ENCODE measurements at places on chromosomes 7 and 10.

GRCh38 chr7:124635416-124635815, 130.2 kb downstream of the GPR37 start:
- DNase-seq: no peak

DNA sequence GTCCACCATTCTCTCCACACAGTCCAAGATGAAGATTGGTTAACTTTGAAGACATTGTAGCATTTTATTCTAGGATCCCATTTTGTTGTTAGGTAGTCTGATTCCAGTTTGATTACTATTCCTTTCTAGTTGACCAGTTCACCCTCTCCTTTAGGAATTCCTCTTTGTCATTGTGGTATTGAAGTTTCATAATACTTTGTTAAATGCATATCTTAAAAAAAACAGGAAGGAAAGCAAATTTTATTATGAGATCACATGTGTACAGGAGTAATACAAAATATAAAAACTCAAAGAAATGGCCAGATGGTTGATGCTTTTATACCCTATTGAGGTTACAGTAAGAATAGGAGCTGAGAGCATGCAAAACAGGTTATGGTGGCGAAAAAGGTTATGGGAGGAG, 15.5 kb upstream of the SEMA3C start:
- no peak for DNase-seq

DNA sequence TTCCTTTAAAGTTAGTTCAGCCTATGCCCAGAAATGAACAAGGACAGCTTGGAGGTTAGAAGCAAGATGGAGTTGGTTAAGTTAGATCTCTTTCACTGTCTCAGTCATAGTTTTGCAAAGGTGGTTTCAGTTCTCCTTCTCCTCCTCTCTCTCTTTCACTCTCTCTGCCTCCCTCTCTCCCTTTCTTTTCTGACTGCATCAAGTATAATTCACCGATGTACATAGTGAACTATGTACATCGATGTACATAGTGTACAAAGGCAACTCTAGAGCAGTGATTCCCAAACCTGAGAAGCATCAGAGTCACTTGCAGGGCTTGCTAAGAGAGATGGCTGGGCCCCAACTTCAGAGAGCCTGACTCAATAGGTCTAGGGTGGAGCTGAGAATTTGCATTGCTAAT, 1259.7 kb downstream of the TYW1 start:
- no peak for DNase-seq

GRCh38 chr7:30604901-30605300, 10.2 kb downstream of the GARS1 start:
- DNase-seq: no peak

Measured in SW480 (cell line).